CD8-positive, alpha-beta T cell (primary cell): ENCODE measurements at places on chromosomes 16 and 17.

GRCh38 chr16:30121741-30122571 lies 1.1 kb downstream of the MAPK3 start:
- DNase-seq = no peak

DNA sequence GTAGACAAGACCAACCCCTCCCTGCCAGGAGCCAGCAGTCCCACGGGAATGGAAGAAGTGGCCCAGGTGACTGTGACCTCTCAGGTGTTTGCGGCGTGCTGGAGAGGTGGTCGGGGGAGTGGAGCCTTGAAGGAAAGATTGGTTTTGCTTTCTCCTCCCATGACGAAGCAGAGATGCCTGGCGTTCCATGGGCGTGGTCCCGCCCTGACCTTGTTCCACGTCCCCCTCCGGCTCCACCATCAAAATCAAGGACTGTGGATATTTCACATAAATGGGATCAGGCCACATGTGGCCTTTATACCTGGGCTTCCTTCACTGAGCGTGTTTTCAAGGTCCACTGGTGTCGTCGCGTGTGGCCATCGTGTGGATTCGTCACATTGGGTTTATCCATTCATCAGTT lies 270.6 kb upstream of the TNRC6C start:
- no peak for DNase-seq

- DNase-seq = no peak
Measured at GRCh38 chr16:25633549-25633948, 58.2 kb upstream of the HS3ST4 start.

DNA sequence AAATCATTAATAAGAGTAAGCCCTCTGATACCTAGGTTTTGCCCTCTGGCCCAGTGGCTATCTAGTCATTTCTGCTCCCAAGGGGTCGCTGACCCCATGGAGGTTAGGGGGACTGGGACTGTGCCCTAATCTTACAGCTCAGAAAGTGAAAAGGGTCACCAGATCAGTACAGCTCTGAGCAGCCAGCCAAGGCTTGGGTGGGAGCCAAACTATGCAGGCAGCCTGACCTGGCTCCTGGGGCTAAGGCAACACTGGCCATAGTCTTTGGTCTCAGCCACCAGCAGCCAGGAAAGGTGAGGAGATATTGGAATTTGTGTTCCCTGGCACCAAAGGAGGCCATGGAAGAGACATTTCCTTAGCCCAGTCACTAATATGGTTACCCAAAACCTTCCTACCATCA lies 67.6 kb downstream of the ASIC2 start:
- DNase-seq = no peak

DNA sequence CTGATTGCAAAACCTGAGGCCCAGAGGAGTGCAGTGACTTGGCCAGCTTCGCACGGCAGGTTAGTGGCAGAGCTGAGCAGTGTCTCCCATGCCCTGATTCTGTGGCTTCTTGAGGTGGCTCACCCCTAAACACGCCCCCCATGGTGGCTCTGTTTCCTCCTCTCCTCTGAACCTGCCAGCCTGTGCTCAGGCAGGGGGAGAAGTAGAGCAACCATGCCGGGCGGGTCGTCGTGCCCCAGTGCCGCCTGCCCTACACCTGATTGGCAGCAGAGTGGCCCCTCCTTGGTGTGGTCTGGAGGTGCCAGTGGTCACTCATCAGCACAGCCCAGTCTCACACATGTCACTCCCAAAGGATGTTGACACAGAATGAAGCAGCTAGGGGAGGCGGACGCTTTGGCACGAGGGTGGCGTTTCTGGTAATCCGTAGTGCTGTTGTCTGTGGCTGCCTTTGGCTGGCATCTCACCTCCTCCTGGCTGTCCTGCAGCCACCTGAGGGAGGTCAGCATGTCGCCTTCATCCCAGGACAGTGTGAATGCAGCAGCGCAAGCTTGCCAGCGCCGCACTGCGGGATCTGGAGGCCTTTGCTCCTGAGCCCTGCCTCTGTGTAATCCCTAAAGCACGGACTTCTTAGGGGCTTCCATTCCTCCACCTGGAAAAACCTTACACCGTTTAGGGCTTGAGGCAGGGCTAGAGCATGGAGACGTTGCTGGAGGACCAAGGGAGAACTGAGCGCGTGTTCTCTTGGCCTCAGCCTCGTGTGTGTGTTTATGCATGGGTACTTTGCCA lies 294.7 kb downstream of the SEC14L1 start:
- DNase-seq = peak; percentile 71

- no peak for DNase-seq
Measured at GRCh38 chr16:75254359-75254837, 3.0 kb upstream of the BCAR1 start.

DNA sequence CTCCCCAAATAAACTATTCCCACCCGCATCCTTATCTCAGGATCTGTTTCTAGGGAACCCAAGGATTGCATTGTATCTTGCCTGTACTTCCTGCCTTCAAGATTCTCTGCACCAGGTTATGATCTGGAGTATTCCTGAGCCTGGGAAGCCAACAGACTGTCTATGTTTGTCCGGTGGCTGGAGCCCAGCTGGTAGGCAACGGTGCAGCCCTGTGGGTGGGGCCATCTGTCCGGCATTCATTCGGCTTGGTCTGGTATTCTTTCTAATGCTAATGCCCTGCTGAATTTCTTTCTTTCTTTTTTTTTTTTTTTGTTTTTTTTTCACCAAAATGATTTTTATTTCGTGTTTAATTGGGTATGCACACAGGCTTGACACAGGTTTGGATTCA lies 20.7 kb upstream of the TVP23A start:
- DNase-seq = no peak

- no peak for DNase-seq
Measured at GRCh38 chr17:39027455-39028035, 60.3 kb upstream of the FBXO47 start.

DNA sequence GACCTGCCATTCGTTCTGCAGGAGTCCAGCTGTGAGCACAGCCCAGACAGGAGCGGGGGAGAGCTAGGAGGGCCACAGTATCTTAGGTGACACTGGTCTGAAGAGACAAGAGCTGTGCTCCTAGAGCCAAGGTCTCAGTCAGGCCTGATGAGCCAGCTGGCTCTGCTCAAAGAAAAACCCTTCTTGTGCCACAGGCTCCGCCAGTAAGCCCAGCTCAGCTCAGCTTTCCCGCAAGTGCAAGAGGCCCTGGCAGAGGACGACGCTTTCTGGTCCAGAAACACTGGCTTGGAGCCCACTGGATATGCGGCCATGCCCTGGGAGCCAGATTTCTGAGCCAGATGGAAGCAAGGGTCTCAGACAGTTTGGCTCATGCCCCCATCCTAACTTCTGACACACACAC lies 23.9 kb downstream of the PEMT start:
- DNase-seq = no peak

- no peak for DNase-seq
Measured at GRCh38 chr16:79943736-79944135, 343.2 kb upstream of the MAF start.

DNA sequence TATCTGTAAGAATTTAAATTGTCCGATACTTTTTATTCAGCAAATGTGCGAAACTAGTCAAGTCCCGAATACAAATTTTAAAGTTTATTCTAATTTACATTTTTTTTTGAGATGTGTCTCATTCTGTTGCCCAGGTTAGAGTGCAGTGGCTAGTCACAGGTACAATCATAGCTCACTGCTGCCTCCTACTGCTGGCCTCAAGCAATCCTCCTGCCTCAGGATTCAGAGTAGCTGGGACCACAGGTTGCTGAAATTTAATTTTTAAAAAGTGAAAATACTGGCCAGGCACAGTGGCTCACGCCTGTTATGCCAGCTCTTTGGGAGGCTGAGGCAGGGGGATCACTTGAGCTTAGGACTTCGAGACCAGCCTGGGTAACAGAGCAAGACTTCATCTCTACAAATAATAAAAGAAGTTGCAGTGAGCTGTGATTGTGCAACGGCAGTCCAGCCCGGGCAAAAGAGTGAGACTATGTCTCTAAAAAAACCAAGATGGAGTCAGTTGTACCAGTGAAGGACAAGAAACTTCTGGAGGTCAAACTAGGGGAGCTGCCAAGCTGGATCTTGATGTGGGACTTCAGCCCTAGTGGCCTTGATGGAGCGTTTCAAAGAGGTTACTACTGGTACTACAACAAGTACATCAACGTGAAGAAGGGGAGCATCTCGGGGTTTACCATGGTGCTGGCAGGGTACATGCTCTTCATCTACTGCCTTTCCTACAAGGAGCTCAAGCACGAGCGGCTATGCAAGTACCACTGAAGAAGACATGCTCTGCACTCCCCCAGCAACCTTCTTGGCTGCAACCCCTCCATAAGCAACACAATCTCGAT lies 5.6 kb downstream of the POLG2 start:
- DNase-seq = peak; percentile 27

DNA sequence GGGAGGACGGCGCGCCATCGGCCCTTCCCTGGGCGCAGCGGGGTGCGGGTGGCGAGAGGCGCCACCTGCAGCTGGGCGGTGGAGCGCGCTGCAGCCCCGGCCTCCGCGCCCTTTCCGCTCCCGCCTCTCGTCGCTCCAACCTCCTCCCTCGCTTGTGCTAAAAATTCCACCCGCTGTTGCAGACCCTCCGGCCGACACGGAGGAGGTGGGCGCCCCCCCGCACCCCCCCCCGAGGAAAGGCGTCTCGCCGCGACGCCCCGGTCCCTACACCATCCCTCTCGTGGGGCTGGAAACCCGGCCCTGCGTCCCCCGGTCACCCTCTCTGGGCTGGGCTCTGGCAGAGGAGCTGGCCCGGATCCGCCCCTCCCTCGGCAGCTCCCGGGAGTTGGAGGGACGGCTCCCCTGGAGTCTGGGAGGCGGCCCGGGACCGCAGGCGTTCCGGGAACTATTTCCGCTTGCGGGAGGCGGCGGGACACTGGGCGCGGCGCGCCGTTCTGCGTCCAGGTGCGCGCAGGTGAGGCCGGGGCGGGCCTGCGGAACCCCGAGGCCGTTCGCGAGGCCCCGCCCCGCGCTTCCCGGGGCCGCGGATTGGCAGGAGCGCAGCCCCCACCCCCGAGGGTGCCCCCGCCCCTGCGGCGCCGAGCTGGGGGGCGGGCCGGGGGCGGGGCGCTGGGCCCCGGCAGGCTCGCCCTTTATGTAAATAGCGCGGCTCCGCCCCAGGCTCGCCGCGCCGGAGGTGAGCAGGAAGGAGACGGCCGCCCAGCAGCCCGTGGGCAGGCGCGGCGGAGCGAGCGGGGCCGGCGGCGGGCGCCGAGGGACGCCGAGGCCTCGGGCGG lies at the start of gene LLGL2:
LLGL2 (plus strand) TSS at position 728 of the 836 bp plus-strand sequence. CDS start 17,730 bp downstream, outside the sequence.
- DNase-seq = peak; percentile 93

DNA sequence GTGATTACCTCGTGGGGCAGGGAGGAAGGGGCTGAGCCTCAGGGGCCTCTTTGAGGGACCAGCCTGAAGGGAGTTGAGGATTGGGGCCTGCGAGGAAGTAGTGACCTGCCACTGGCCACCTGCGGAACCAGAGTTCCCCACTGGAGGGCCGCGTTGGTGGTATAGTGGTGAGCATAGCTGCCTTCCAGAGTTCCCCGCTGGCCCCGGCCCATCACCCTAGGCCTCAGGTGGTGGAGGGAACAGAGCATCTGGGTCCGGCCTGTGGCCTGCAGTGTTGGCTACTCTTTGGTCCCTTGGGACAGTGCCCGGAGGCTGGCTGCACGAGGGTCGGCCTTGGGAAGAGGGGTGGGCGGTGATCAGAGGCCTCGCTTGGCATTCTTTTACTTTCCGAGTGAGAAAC lies 20.5 kb downstream of the MGAT5B start:
- no peak for DNase-seq

DNA sequence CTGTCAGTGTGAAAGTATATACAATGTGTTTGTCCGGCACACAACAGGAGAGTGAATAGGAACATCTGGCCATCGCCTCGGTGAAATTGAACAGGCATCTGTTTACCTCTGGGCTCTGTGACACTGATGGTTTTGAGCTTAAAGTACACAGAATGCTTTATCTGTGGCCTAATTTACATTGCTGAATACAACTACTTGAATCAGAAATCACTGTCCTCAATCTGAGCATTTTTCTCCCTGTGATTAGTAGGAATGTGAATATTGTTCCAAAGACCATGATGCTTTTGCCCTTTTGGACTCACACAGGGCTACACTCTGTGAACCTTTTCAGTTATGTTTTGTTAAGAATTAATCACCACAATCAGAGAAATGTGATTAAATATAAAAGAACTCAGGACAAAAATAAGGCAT lies 323.0 kb upstream of the TBX2 start:
- DNase-seq = no peak

DNA sequence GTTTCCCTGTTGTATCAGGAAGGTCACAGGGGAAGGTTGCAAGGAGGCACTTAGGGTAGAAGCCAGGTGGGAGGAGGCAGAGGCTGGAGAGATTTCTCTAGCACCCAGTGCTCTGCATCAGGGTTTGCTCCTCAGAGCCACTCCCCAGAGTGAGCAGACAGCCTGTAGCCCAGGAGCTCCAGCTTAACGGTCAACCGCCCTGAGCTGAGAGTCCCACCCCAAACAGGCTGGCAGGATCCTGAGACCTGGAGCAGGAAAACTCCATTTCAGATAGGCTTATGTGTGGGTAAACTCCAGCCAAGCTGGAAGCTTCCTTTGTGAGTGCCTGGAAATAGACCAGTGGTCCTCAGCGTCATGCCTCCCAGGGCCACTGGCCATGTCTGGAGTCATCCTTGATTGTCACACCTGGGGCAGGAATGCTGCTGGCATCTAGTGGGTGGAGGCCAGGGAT lies 37.9 kb downstream of the MPRIP start:
- no peak for DNase-seq

- no peak for DNase-seq
Measured at GRCh38 chr17:19495828-19496528, 37.7 kb upstream of the SLC47A1 start.

GRCh38 chr16:57383276-57384247 lies 11.3 kb downstream of the CX3CL1 start:
- no peak for DNase-seq

DNA sequence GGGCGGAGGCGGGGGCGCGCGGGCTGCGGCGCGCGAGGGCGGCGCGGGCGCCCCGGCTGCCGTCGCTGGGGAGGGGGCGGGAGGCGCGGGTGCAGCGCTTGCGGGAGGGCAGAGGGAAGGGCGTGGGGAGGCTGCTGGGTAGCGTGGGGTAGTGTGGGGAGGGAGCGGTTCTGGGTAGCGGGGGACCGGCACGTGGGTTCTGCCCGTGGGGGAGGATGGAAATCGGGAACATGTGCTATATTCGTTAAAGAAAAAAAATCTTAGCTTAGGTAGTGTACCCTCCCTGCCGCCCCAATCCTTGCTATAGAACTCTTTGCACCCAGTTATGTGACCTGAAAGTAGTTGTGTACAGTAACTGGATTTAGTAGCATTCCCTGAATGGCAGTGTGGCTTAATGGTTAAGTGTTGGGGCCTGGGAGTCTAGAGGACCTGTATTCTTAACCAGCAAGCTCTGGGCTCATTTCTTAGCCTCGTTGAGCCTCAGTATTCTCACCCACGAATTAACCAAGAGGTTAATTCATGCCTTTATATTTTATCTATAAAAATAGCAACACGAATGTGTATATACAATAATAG lies 646 bp downstream of the RABEP1 start:
- DNase-seq = no peak

- DNase-seq = no peak
Measured at GRCh38 chr16:49857423-49858181, 1.7 kb upstream of the ZNF423 start.

DNA sequence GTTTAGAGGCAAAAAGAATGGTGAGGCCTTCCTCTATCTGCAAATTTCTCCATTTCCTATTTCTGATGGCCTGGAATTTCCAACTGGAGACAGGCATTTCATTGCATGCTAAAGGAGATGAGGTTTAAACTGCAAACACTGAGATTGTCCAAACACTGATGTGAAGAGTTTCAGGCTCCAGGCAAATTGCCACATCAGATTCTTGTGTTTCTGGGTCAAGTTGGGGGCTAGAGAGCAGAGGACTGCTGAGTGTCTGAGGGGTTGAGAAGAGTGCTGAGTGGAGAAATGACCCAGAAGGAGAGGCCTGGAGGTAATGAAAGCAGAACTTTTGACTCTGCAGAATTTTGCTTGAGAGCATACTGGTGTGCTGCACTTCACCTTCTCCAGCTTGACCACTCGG lies 216.7 kb upstream of the MPHOSPH6 start:
- DNase-seq = no peak

GRCh38 chr16:25030420-25031131 lies 15.4 kb upstream of the ARHGAP17 start:
- peak; percentile 33 for DNase-seq
